ENCODE measurements at places on chromosomes 12 and 14.

GRCh38 chr12:58487678-58488161 is 432.6 kb downstream of the LRIG3 start:
- DNase-seq, result no peak

DNA sequence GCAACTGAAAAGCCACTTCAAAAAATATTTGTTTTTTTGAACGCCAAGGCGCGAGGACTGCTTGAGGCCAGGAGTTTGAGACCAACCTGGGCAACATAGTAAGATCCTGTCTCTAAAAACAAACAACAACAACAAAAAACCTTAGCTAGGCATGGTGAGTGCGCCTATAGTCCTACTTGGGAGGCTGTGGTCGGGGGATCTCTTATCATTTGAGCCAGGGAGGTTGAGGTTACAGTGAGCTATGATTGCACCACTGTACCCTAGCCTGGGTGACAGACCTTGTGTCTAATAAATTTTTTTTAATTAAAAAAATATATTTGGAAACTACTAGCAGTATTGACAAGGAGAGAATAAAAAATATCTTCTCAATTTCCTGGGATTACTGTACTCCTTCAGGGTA is 113.1 kb downstream of the TRAFD1 start:
- DNase-seq, result no peak

GRCh38 chr14:53767566-53767965 is 189.1 kb downstream of the BMP4 start:
- DNase-seq, result no peak

DNA sequence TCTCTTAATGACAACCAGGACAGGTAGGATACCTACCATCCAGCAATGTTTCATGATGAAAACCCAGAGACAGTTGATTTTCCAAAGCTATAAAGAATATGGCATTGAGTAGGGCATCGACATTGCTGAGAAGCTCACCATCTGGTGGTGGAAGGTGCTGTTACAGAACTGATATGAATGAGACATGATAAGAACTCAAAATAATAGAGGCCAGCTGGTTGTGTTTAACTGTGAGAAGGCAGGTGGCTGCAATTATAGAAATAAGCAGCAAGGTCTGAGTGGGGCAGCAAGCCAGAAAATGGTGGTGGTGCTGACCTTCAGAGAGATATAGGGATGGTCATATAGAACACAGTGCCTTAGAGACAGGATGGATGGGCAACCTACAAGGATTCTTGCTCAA is 449.7 kb downstream of the BTG1 start:
- no peak for DNase-seq

GRCh38 chr12:106001105-106001836 is 137.5 kb downstream of the NUAK1 start:
- DNase-seq, result no peak

DNA sequence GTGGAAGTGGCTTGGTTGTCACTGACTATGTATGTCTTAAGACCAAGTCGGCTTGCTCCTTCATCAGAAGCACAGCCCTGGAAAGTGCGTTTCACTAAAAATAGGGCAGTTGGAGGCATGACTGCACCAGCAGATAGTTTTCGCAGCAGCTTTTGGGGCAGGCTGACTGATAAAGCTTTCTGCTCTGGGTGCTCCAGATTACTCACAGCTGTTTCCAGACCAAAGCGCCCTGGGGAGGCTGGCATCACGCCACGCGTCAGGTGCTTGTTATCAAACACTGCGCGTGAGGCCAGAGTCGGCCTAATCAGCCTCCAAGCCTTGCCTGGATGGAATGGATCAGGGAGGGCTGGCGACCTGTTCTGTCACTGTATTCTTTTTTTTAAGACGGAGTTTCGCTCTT is 13.3 kb upstream of the LRRC10 start:
- no peak for DNase-seq

GRCh38 chr14:54377501-54377900 is 19.3 kb upstream of the CDKN3 start:
- DNase-seq, result no peak

- DNase-seq, result peak; percentile 7
These were observed 148.4 kb downstream of the PRKCH start for GRCh38 chr14:61469781-61470180.

GRCh38 chr12:106855221-106855758 is 80.8 kb downstream of the RIC8B start:
- DNase-seq, result no peak

GRCh38 chr14:61420326-61420725 is 98.9 kb downstream of the PRKCH start:
- DNase-seq, result peak; percentile 40

GRCh38 chr12:113424915-113425823 is 3.0 kb downstream of the SDSL start:
- peak; percentile 46 for DNase-seq

- DNase-seq, result no peak
These were observed 114.8 kb downstream of the PLXNC1 start for GRCh38 chr12:94263011-94263811.

- DNase-seq, result no peak
These were observed 2.5 kb downstream of the SLC7A7 start for GRCh38 chr14:22812744-22813143.

DNA sequence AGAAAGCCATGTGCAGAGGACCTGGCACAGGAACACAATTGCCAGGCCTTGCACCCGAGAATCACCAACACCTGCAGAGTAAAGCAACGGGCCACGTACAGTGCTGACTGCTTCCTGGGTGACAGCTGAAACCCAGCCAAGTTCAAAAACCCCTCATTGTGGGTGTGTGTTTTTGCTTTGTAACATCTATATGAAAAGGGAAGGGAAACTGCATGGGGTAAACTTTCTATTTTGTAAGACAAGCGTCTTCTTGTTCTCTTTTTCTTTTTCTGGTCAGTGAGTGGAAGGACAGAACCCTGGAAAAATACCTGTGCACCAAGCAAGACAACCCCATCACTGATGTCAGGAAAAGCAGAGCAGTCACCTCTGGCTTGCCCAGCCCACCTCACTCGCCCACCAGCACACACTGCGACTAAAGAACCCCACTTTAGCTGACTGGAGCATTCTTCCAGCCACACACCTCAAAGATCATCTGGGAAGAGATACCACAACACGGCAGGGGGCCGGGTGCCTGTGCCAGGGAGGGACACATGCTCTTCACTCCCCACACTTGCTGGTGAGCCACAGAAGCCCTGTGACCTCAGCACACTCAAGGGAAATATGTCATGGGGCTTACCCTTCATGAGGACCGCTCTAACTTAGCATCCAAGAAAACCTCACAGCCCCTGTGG is 172.3 kb downstream of the NDUFA12 start:
- no peak for DNase-seq
